ENCODE measurements at places on chromosomes 5 and 9.

GRCh38 chr5:168695301-168695835 is 116.2 kb upstream of the PANK3 start:
- no peak for DNase-seq

DNA sequence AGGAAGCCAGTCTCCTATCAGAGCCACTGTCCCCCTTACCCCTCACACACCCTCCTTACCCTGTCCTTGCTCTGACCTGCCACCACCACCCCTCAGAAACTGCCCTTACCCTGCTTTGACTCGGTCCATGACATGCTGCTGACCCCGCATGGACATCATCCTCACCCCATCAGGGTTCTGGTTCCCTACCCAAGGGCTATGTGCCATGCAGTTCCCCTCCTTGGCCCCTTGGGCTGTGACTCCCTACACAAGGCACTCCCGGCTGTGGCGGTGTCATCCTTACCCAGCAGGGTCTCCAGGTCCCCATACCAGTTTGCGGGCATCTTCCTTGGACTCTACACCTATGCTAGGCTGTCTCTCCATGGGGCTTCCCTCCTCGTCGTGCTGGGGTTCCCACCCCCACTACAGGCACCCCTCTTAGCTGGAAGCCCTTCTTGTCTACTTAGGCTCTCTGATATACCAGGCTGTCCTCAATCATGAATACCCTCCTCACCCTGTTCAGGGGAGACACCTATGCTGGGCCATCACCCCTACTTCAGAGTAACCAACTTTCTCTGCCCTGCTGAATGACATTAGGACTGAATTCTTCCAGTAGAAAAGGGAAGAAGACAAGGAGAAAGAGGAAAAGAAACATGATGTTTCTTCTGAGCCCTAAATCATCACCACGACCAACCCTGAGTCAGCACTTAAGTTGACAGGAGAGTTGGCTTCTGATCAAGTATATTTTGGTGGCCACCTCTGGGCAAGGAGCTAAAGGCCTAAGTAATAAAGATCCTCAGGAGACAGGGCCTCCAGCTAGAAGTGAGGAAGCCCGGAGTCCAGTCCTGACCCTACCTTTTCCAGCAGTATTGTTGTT is 115.2 kb downstream of the GCNT1 start:
- no peak for DNase-seq

- no peak for DNase-seq
These were observed 1.5 kb upstream of the TEX10 start for GRCh38 chr9:100354121-100354800.

DNA sequence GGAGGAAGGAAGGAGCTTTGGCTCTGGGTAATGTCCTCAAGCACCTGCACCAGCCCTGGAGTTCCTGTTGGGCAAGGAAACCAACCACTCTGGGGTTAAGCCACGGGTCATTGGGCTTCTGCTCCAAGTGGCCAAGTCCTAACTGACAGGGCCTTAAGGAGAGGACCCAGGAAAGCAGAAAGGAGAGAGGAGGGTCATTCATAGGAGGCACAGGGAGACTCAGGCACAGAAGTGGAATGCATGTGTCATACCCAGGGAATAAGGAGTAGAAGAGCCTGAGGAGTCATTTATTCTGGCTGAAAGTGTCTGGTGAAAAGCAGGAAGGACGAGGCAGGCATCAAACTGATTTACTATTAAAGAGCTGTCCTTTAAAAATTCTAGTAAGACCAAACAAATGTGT is 129.2 kb downstream of the DMRT2 start:
- DNase-seq, result no peak

DNA sequence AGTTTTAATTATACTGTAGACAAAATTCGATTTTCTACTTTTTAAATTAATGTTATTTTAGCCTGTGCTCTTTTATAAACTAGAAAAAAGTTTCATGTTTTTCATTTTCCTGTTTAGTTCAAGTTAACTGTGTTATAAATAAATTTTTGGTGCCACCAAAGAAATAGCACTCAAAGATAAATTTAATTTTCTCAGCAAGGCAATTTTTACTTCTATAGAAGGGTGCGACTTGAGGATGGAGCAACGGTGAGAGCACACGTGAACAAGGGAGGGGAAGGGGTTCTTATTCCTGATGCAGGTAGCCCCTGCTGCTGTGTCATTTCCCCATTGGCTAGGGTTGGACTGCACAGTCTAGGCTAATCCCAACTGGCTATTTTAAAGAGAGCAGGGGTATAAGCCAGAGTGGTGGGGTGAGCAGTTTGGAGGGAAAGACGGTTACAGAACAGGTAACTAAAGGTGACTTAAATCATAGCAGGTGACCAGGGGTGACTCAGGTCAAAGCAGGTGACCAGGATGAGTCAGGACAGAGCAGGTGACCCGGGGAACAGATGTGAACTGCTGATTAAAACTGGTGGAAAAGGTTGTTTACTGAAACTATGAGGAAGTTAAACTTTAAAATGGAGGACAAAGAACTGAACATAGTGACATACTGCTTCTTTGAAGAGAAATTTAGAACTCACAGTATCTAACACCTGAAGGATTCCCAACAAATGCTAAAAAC is 104.6 kb upstream of the GPBP1 start:
- no peak for DNase-seq

- DNase-seq, result no peak
These were observed 152.0 kb downstream of the GPBP1 start for GRCh38 chr5:57325678-57326397.

GRCh38 chr9:17280350-17281012 is 145.6 kb downstream of the CNTLN start:
- DNase-seq, result peak; percentile 15

GRCh38 chr9:78300209-78300608 is 3.3 kb downstream of the PSAT1 start:
- DNase-seq, result no peak
